ENCODE measurements at places on chromosomes 7 and 10. TPM values are rescaled to one million over a fixed set of nuclear protein-coding genes. Genes with fewer than 3 reads are reported as not detected.

Gene HOXA9
- 1.5 TPM for total RNA-seq

GRCh38 chr10:17147884-17148489, 18.4 kb upstream of the CUBN start:
- no peak for DNase-seq
- H3K4me1 ChIP-seq, result no peaks in the 10 kb centered on the region
- no peaks in the 10 kb centered on the region for H3K27me3 ChIP-seq
- H3K27ac ChIP-seq, result no peak overlapping the region
- H3K4me3 ChIP-seq, result no peak overlapping the region

Gene CHN2
- total RNA-seq, result 5.9 TPM

DNA sequence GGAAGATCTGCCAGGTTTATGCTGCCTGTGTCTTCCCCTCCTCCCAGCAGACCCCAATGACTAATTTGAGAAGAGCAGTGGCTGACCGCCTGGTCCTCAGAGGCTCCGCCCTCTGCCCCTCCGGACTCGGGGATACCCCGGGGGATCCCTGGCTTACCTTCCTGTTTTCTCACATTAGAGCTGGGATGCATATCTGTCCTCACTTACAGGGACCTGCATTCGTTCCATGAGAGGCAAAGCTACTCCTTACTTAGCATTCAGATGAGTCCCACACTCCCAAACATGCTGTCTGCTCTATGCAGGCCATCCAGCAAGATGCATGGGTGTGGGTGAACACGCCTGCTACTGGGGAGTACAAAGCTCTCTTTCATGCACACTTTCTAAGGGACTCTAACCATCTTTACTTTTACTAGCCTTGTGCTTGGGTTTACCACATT, 24.0 kb downstream of the VOPP1 start:
- H3K36me3 ChIP-seq, result peaks cover 5% of the 10 kb centered on the region
- H3K4me3 ChIP-seq, result no peak overlapping the region
- no peak overlapping the region for H3K27ac ChIP-seq
- H3K27me3 ChIP-seq, result no peaks in the 10 kb centered on the region
- DNase-seq, result no peak
- H3K4me1 ChIP-seq, result peaks cover 50% of the 10 kb centered on the region

Gene LIPA
- 45.9 TPM for total RNA-seq
